ENCODE measurements at places on chromosomes 5 and 9. TPM values are rescaled to one million over a fixed set of nuclear protein-coding genes. Genes with fewer than 3 reads are reported as not detected.

DNA sequence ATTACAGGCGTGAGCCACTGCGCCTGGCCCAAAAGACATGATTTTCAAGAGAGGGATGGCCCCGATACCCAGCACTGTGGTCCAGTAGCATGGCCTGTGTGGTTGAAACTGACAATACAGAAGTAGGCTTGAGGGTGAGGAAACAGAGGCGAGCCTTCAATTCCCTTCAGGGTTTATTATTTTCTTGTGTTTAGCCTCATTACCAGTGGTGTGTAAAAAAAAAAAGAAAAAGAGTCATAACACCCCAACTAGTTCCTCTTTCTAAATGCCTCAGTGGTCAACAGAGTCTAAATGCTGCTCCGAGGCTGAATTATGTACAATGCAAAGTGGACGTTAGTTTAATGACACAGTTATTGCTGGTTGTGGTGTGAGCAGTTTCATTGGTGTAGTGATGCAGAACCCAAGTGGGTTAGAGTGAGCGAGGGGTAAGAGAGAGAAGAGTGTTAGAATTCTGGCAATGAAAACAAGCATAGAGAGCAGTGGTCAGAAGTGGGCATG, 58.8 kb downstream of the SNX30 start:
- no peak for DNase-seq

- DNase-seq: no peak
Measured at GRCh38 chr5:59268756-59269415, 624.6 kb downstream of the PDE4D start.

DNA sequence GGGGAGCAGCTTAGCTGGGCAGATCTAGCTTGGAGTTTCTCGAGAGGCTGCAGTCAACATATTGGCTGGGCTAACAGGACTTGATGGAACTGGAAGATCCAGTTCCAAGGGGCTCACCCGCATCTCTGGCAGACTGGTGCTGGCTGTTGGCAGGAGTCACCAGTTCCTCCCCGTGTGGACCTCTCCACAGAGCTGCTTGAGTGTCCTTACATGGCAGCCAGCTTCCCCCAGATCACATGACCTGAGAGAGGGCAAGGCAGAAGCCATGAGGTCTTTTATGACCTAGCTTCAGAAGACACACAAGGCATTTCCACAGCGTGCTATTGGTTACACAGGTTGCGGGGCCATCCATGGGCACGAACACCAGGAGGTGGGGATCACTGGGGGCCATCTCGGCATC, 26.4 kb upstream of the RXRA start:
- DNase-seq: no peak

GRCh38 chr9:18485714-18486113, 11.8 kb downstream of the ADAMTSL1 start:
- DNase-seq: no peak

DNA sequence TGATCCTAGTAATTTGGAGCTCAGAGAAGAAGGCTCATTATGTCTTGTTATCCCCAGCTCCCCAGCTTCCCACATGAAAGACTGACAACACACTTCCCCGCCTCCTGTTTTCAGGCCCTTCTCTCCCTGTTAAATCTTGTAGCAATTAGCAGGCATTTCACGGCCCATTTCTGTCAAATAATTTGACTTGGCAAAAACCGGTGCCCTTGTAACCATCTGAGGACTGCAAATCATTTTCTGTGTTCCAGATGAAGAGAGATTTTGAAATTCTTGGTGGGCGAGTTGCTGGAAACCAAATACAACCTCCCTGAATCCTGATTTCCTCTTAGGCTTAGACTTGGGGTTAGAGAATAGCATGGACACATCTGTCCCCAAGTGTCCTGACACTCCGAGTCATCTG, 109.7 kb downstream of the MSX2 start:
- DNase-seq: no peak

DNA sequence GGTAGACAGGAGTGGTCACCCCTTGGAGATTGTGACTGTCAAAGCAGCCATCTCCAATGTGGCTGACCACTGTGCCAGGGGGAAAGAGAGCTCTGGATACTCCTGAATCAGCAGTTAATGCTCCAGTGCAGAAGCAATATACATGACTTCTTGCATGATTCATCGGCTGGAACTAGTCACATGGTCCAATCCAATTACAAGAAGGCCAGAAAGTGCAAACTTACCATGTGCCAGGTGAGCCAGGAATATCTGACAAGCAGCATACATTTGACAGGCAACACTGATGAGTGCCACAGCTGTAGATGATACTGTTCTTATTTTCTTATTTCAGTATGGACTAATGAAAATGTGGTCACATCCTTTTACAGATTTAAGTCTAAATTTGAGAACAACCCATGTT, 440.0 kb upstream of the MPDZ start:
- DNase-seq: no peak

GRCh38 chr9:2043881-2044462, 28.8 kb downstream of the SMARCA2 start:
- DNase-seq: no peak

DNA sequence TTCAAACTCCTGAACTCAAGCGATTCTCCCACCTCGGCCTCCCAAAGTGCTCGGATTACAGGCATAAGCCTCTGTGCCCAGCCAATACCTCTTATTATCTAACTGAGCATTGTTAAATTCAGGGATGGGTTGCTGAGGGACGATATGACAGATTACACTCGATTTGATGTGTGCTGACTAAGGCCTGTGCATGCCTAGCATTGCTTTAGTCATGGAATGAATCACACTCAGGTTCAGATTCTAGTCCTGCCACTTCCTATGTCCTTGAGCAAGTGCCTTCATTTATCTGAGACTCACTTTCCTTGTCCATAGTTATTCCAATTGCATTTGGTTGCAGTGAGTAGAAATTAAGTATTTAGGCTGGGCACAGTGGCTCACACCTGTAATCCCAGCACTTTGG, 19.5 kb downstream of the THBS4 start:
- DNase-seq: no peak

DNA sequence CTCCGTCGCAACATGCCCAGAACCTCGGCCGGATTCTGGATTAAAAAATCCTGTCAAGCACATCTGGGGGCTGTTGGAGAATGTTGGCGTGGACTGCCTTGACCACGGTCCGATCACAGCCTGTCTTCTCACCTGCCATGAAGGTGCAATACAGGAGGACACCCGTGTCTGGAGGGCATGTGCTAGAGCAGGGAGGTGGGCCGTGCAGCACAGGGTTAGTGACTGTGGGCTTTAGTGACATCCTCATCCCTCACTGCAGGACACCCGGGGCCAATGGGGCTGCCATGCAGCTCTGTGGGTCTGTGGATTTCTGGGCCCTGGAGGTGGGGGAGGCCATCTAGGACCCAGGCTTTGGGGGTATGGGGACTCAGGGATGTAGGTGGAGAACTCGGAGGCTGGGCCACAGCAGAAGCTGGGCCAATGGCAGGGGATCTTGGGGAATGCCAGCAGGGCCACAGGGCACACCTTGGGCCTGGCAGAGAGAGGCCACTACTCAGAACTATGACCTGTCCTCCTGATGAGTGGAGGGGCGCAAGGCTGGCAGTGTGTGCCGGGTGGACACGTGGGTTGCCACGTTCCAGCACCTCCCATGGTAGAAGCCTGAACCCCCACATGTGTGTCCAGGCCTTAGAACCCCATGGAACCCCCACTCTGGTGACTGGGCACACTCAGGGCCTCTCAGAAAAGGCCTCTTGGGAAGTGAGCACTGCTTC, 23.3 kb downstream of the ZDHHC11B start:
- DNase-seq: no peak

- no peak for DNase-seq
Measured at GRCh38 chr5:6338135-6338534, 40.2 kb downstream of the MED10 start.

- no peak for DNase-seq
Measured at GRCh38 chr9:133074111-133074651, 12.4 kb downstream of the CEL start.

Gene MLANA
- 0.11 TPM for total RNA-seq

Gene PRDM9
- total RNA-seq: not detected

Gene FKTN
- 13.5 TPM for total RNA-seq
